Fibroblast of lung (primary cell): ENCODE measurements at places on chromosomes 11 and 22.

GRCh38 chr11:73325036-73325981, 17.2 kb downstream of the ARHGEF17 start:
- H3K36me3 ChIP-seq = no peaks in the 10 kb centered on the region
- no peaks in the 10 kb centered on the region for H3K27me3 ChIP-seq
- peak; percentile 78 for DNase-seq
- H3K27ac ChIP-seq = peak overlapping the region; percentile 73
- H3K4me1 ChIP-seq = peaks cover 81% of the 10 kb centered on the region

DNA sequence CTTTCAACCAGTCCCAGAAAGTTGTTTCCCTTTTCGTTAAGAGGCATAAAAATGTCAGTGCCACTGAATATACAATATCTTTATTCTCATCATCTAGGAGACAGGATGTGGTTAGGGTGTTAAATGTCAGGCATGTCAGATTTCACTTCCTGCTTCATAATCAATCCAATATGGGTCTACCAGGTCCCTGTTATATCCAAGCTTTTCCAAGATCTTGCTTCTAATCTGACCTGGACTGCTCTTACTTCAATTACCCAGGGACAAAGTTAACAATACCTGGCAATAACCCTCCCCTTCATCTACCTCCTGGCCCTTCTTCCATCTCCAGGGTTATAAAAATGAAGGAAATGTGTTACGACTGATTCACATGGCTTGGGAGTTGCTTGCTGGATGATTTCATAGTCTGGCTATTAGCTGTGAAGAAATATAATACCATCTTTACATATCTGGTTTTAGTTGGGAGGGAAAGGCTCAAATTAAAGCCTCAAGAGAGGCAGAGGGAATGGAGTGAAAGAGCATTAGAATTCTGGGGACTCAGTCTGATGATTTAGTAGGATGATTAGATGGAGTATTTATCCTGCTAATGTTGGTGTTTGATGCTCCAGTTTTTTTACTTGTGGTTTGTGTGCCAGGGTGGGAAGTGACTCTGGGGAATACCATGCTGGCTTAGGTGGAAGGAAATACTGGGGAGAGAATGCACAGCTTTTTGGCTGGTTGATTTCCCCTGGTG, 534.3 kb downstream of the ETS1 start:
- H3K27ac ChIP-seq = peak overlapping the region; percentile 53
- no peaks in the 10 kb centered on the region for H3K27me3 ChIP-seq
- no peak overlapping the region for H3K4me3 ChIP-seq
- no peaks in the 10 kb centered on the region for H3K36me3 ChIP-seq

DNA sequence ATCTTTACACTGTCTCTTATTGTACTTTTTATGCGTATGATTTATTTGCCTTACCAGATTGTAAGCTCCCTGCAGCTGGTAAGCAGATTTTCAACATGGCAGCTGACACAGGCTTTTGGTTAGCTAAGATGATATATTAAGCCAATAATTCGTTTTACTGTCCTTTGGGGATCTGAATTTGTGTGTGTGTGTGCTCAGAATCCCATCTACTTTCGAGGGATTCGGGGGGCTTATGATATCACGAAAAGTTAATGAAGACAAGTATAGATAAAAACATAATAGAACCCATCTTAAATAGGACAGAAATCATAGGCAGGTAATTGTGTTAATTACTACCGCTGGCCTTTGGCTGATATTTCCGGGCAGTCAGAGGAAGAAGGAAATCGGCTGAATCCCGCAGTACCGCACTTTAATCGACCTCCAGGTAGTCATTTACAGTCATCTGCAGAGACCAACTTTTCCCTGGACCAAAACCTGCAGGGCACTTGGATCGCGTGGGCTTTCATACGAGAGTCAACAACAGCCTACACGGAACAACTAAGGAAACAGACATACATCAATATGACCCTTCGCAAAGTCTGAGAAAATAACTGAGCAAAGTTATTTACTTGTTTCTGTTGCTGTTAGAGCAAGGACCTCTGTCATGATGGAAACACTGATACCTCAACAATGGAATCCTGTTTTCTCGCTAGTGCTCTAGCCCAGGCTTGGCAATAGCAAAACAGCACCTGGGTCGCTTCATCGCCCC, 802 bp downstream of the KBTBD3 start:
- no peaks in the 10 kb centered on the region for H3K4me1 ChIP-seq
- DNase-seq = no peak
- H3K27me3 ChIP-seq = no peaks in the 10 kb centered on the region

GRCh38 chr11:101944923-101945322, 28.6 kb upstream of the ANGPTL5 start:
- no peak overlapping the region for H3K4me3 ChIP-seq
- no peak for DNase-seq
- H3K4me1 ChIP-seq = no peaks in the 10 kb centered on the region
- no peaks in the 10 kb centered on the region for H3K27me3 ChIP-seq
- H3K36me3 ChIP-seq = no peaks in the 10 kb centered on the region

- no peak overlapping the region for H3K4me3 ChIP-seq
- no peaks in the 10 kb centered on the region for H3K27me3 ChIP-seq
- no peak overlapping the region for H3K27ac ChIP-seq
- no peaks in the 10 kb centered on the region for H3K4me1 ChIP-seq
Measured at GRCh38 chr11:135022454-135022853, 610.4 kb upstream of the B3GAT1 start.

DNA sequence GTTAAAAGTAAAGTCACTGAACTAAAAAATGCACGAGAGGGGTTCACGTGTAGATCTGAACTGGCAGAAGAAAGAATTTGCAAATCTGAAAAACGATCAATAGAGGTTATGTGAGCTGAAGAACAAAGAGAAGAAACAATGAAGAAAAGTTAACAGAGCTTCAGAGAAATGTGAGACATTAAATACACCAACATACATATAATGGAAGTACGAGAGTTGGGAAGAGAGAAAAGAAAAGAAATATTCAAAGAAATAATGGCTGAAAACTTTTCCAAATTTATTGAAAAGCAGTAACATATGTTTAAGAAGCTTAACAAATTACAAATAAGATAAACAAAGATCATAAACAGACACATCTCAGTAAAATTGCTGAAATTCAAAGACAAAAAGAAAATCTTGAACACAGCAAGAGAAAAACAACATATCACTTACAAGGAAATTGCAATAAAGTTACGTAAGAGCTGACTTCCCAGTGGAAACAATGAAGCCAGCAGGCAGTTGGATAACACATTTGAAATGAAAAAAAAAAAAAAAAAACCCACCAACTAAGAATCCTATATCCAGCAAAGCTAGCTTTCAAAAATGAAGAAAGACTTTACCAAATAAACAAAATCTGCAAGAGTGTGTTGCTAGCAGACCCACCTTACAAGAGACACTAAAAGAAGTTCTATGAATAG, 56.8 kb downstream of the EMSY start:
- H3K27me3 ChIP-seq = no peaks in the 10 kb centered on the region
- H3K27ac ChIP-seq = no peak overlapping the region
- no peak for DNase-seq

GRCh38 chr11:57335023-57335342, 709 bp downstream of the SSRP1 start:
- peak overlapping the region; percentile 83 for H3K4me3 ChIP-seq
- no peak for DNase-seq
- H3K36me3 ChIP-seq = peaks cover 14% of the 10 kb centered on the region
- peaks cover 7% of the 10 kb centered on the region for H3K4me1 ChIP-seq

DNA sequence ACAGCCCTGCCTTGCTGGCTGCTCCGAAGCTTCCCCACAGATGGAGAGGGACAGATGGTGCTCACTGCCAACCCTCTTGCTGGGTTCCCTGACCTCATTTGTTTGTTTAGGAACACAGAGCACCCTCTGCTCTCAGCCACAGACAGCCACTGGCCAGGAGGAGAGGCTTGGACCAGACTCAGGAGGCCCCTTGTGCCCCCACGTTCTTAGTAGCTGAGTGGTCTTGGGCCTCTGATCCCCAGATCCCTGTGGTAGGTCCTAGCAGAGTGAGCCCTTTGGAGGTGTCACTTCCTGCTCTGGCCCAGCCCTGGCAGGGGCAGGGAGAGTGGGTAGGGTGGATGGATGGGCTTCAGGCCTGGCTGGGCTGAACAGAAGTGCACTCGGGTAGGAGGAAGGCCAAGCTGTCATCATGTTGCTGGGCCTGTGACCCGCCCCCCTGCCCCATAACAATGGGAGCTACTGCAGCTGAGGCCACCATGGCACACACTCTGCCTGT, 84.0 kb downstream of the DHCR7 start:
- H3K27ac ChIP-seq = no peak overlapping the region
- H3K4me1 ChIP-seq = no peaks in the 10 kb centered on the region
- no peak overlapping the region for H3K4me3 ChIP-seq
- DNase-seq = no peak
- no peaks in the 10 kb centered on the region for H3K36me3 ChIP-seq

DNA sequence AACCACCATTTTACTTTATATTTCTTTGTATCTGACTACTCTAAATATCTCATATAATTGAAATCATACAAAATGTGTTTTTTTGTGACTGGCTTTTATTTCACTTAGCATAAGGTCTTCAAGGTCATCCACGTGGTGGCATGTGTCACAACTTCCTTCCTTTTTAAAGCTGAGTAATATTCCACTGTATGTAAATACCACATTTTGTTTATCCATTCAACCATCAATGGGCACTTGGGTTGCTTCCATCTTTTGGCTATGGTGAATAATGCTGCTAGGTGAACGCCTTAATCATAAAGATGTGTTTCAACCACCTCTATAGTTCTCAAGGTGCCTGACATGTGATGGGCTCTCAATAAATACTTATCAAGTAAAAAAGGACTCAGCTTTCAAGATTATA, 15.5 kb downstream of the RAB30 start:
- H3K4me3 ChIP-seq = no peak overlapping the region
- no peak overlapping the region for H3K27ac ChIP-seq
- no peaks in the 10 kb centered on the region for H3K27me3 ChIP-seq
- no peak for DNase-seq
- peaks cover 16% of the 10 kb centered on the region for H3K4me1 ChIP-seq

DNA sequence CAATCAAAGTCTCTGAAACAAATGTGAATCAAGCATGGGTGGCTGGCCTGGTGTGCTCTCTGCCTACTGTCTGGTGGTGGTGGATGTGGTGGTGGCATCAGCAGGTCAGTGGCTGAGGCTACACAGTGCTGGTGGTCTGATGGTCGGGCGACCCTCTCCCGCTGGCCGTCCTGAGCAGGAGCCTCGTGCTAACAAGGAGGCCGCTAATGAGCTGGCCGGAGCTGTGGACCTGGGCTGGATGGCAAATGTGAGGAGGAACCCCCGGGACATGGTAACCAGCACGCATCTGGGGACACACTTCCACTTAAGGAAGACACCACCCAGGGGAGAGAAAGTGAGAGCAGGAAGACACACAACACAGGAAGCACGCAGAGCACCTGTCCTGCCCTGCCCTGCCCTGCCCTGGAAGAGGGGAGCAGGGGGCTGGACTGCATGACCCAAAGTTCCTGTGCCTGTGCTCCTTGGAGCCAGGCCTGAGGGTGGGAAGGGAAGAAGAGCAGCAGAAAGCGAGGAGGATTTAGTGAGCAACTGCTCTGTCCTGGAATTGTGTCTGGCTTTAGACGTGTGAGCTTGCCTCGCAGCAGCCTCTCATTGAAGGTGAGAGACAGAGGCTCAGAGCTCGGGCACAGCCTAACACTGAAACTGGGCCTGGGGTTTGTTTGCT, 23.7 kb downstream of the SLC37A2 start:
- DNase-seq = no peak
- H3K4me3 ChIP-seq = no peak overlapping the region
- peaks cover 20% of the 10 kb centered on the region for H3K4me1 ChIP-seq
- H3K36me3 ChIP-seq = no peaks in the 10 kb centered on the region

DNA sequence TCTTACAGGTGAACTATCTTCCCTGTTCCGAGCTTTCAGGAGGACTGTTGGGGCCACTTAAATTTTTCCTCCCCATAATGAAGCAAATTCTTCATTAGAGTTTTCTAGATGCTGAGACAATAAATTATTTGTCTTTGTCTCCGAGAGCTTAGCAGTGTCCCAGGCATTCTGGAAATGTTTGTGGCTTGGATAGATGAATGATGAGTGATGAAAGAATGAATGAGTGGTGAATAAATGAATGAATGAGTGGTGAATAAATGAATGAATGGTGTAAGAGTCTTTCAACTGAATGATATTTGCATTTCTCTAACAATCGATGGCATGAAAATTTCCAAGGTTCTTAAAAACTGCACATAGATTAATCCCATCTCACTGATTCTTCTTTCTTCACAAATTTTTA, 52.8 kb downstream of the AHNAK start:
- no peaks in the 10 kb centered on the region for H3K36me3 ChIP-seq
- DNase-seq = no peak
- no peak overlapping the region for H3K27ac ChIP-seq
- H3K27me3 ChIP-seq = no peaks in the 10 kb centered on the region

DNA sequence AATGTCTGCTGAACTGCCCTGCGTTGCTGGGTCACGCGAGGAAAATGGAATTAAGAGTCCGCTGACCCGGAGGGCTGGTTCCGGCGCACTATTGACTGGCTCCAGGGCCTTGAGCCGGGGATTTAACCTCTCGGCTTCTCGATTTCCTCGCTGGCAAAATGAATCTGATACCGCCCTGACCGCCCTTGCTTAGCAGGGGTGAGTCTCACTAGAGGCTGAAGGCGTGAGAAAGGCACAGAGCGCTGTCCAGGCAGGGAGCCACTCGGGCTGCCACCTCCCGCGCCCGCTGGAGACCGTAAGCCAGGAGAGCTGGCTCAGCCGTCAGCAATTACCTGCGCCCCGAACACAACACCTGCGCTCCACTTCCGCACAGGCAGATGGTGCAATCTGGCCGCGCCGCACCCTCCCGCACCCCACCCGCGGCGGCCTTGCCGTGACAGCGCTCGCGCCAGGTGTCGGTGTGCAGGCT, 65.6 kb downstream of the BUD13 start:
- no peak overlapping the region for H3K4me3 ChIP-seq
- peaks cover 7% of the 10 kb centered on the region for H3K27me3 ChIP-seq
- DNase-seq = no peak
- H3K27ac ChIP-seq = no peak overlapping the region
- no peaks in the 10 kb centered on the region for H3K36me3 ChIP-seq

DNA sequence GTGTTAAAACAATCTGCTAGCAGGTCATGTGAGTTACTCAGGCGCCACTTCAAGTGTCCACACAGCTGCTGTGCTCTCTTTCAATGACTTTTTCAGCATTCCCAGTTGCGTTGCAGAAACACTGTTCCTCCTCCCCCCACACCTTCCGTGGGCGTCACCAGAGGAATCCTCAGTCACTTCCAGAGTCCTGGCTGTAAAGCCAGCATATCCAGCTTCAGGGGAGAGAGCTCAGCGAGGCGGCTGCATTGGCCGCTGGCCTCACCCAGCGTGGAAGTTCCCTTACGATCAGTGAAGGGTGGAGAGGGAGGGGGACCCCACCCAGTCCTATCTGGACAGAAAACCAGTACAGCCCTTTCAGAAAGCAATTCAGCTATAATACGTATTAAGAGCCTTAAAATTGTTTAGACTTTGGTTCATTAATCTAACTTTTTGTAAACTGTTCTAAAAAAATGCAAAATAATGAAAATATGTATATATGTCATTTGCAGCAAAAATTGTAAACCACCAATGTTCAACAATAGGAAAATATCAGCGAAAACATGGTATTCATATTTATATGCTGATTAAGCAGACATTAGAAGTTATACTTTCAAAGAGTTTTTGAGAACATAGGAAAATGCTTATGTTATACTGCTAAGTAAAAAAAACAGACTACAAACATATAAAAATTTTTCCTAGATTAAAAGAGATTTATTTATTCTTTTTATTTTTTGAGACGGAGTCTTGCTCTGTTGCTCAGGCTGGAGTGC, 2.8 kb upstream of the ANO9 start:
- H3K27ac ChIP-seq = no peak overlapping the region
- no peaks in the 10 kb centered on the region for H3K36me3 ChIP-seq
- H3K4me3 ChIP-seq = no peak overlapping the region
- peaks cover 2% of the 10 kb centered on the region for H3K4me1 ChIP-seq
- peaks cover 2% of the 10 kb centered on the region for H3K27me3 ChIP-seq
